ENCODE measurements at places on chromosomes 6 and 20.

GRCh38 chr6:79184086-79184485 lies 50.4 kb downstream of the HMGN3 start:
- no peak for DNase-seq

GRCh38 chr20:13681248-13682125 lies 42.8 kb upstream of the TASP1 start:
- no peak for DNase-seq

GRCh38 chr6:90195094-90195829 lies 101.4 kb downstream of the BACH2 start:
- DNase-seq, result no peak

- peak; percentile 25 for DNase-seq
Observed at GRCh38 chr6:34390531-34391472, 1.7 kb downstream of the NUDT3 start.

DNA sequence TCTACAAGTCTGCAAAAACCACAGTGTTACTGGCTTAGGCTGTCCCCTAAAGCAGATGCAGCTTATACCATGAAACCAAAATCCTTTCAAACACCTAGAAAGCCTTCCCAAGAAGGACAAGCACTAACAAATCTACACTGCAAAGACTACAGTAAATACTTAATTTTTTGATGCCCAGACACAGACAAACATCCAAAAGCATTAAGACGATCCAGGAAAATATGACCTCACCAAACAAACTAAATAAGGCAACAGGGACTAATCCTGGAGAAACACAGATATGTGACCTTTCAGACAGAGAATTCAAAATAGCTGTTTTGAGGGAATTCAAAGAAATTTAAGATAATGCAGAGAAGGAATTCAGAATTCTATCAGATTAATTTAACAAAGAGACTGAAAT lies 423.5 kb downstream of the COL12A1 start:
- DNase-seq, result no peak

- DNase-seq, result no peak
Observed at GRCh38 chr20:25637247-25637646, 13.4 kb upstream of the NANP start.

- no peak for DNase-seq
Observed at GRCh38 chr6:25138233-25138933, 140.8 kb upstream of the CARMIL1 start.

DNA sequence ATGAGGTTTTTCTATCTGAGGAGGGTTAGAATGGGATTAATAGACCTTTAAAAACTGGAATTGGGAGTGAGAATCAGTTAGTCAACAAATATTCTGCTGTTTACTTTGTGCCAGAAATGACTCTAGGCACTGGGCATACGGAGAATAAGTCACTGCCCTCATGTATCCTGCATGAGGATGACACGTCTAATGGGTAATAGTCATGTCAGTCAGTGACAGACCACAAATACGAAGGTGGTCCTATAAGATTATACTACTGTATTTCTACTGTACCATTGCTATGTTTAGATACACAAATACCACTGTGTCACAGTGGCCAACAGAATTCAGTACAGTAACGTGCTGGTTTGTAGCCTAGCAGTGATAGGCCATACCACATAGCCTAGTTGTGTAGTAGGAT lies 30.7 kb downstream of the ZFAND3 start:
- DNase-seq, result no peak

- DNase-seq, result no peak
Observed at GRCh38 chr6:40152701-40153436, 218.6 kb upstream of the MOCS1 start.

GRCh38 chr6:127458817-127459216 lies 372 bp downstream of the KIAA0408 start:
- DNase-seq, result no peak

DNA sequence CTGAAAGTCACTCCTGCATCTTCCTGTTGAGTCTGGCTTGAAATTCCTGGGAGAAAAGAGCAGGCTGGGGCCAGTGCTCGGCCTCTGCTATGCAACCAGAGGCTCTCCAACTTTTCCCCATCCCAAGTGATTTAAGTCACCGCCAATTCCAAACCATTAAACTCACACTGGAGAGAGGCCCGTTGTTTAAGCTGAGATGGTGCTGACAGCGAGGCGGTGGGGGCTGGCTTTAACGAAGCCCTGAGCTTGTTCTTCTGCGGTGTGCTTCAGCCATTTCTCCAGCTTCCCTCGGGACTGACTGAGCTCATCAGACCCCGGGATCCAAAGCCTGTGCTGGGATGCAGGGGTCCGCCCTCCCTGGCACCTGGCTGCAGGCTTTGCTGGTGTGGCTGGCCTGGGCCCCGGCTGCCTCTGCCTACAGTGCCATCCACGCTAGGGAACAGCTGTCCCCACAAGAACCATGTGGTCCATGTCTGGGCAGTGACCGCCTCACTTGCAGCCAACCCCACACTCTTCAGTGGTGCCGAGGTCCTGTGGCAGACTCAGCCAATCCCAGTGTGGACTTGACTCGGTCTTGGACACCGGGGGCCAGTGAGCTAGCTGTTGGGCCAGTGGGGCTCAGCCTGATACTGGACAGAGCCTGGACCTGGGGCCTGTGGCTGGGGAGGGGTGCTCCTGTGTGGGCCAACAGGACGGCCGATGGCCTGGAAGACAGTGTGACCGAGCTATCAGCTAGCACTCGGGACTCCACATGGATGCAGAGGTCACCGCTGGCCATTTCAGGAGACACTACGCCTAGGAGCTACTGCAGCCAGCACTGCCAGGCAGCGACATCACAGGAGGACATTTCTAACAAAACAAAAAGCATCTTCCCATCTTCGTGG lies 21.2 kb downstream of the RAMACL start:
- DNase-seq, result no peak

- DNase-seq, result peak; percentile 13
Observed at GRCh38 chr20:5642155-5642981, 107.8 kb upstream of the SHLD1 start.

DNA sequence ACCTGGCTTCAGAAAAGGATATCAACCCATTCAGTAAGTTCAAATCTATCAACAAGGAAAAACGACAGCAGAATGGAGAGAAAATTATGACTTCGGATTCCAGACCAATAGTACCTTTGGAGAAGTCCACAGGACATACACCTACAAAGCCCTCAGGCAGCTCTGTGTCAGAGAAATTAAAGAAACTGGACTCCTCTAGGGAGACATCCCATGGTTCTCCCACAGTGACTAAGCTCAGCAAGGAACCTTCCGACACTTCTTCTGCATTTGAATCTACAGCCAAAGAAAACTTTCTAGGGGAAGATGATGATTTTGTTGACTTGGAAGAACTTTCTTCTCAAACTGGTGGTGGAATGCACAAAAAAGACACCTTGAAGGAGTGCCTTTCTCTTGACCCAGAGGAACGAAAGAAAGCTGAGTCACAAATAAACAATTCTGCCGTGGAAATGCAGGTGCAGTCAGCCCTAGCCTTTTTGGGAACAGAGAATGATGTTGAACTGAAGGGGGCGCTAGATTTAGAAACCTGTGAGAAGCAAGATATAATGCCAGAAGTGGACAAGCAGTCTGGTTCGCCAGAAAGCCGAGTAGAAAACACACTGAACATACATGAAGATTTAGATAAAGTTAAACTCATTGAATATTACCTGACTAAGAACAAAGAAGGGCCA lies 67.4 kb upstream of the HINT3 start:
- DNase-seq, result no peak

- DNase-seq, result no peak
Observed at GRCh38 chr20:63402181-63402859, 41.2 kb upstream of the CHRNA4 start.

DNA sequence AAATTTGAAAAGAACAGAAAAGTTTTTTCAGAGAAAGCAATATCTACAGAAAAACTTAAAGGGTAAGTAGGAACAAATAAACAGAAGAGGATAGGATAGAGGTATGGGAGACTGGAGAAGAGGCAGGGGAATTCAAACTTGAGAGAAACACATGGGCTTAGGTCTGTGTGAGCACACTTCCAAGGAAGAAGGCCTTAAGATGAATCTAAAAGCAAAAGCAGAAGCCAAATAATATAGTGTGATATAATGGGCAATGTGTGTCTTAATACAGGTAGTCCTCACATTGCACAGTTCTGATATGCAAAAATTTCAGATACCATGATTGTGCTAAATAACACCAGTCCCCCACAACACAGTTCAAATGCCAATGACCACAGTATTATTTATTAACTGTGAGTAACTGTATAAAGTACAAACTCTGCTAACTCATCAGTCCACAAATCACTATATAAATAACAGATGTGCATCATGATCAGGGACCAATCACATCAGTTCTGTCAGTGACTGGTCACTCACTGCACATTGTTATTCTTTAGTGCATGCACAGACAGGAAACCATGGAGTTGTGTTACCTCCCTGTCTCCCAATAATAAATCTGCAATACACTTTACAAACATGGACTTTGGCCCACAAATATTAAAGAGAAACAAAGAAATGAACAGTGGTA lies 18.6 kb downstream of the SNX14 start:
- no peak for DNase-seq

DNA sequence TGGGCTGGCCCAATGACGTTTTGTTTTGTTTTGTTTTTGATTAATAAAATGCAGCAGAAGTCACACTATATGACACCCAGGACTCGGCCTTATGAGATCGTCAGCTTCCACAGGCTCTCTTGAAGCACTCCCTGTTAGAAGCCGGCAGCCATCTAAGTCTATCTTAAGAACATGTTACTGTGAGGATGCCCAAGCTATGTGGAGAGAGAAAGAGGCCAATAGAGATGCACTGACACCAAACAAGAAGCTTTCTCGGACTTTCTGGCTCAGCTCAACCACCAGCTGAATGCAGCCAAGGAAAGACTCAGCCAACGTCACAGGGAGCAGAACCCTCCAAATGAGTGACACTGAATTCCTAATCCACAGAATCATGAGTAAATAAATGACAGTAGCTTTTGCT lies 14.0 kb downstream of the SGK1 start:
- no peak for DNase-seq

- no peak for DNase-seq
Observed at GRCh38 chr20:50459124-50459918, 50.9 kb upstream of the PTPN1 start.

- no peak for DNase-seq
Observed at GRCh38 chr6:38161754-38162492, 342.4 kb downstream of the ZFAND3 start.

DNA sequence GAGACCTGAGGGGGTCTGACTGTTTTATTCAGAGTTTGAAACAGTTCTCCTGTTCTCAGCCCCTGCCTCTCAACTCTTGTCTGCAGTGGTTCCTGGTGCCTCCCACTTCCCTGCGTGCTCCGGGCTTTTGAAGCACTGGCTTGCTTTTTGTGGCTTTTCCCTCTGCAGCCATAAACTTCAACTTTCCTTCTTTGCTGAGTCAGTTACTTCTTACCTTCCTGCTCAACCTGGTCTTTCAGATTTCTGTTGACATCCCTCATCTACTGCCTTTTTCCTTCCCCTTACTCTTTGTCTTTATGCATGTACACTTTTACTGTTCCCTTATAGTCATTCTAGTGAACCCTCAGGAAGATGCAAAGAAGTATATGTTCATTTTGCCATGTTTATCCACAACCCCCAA lies 57.4 kb downstream of the ASXL1 start:
- DNase-seq, result no peak

GRCh38 chr6:85050149-85050548 lies 285.8 kb upstream of the TBX18 start:
- no peak for DNase-seq

- no peak for DNase-seq
Observed at GRCh38 chr6:37013516-37014491, 8.3 kb downstream of the FGD2 start.

- no peak for DNase-seq
Observed at GRCh38 chr20:21573259-21573658, 59.4 kb upstream of the NKX2-2 start.

DNA sequence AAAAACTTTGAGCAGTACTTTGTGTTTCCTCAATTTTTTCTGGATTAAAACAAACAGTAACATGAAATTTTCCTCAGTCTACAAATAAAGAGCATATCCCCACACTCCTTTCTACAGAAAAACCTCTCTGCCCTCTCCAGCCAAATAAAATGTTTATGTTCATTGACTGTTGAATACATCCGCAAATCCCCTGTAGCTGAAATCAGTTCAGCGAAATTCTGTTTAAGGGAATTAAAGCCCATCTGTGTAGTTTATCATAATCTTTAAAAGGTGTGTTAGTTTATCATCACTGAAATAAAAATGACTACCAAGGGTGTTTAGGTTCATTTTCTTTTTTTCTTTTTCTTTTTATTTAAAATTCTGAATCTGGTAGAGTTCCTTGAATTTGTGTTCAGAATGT lies 157.8 kb upstream of the RUNX2 start:
- no peak for DNase-seq

DNA sequence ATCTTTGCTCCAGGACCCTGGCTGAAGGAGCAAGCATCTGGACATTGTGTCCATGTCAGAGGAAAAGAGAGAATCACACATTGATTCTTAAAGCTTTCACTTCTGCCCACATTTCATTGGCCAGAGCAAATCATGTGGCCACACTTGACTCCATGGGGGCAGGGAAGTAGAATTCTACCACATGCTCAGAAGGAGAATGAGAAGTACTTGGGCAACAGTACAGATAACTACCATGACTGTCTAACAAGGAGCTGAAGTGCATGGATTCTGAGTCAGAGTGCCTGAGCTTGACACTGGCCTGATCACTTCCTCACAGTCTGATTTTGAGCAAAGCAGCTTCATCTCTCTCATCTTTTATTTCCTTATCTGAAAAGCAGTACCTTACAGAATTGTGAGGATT lies 38.6 kb downstream of the GHRH start:
- no peak for DNase-seq

DNA sequence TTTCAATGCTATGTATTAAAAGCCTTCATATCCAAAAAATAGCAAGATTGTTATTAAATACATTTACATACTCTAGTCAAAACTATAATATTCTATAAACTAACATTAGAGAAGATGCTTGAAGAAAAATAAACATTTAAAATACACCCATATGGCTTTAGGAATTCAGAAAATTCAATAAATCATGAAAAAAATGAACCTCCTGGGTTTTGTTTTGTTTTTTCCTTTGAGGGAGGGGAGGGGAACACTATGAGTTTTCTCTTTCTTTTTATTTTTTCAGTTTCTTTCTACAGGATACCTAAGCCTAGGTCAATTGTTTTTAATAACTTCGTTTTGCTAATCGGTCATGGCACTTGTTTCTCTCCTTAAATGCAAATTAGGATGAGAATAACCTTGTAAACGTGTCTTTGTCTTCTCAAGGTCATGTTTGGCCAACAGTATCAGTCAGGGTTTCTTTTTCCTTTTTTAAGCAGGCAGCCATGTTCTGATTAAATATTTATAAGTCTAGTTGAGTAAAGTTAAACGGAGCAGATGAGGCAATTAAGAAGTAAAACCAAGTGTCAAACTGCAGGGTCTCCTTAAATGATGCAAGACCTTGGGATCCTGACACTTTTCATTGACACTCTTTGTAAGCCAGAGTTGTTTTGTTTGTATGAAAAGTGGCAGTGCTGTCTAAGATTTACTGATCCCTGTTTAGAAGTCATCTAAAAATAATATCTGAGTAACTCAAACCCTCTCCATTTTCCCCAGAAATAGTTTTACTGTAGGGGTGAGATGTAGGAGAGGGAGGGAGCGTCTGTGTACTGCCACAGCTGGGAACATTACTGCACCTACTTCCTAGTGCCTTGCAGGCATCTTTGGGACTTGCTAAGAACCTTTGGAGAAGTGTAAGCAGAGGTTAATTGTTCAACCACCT lies 392.3 kb downstream of the PLCB1 start:
- peak; percentile 37 for DNase-seq

- DNase-seq, result no peak
Observed at GRCh38 chr6:159012201-159012600, 12.2 kb upstream of the RSPH3 start.

Data from NCI-H446 treated with DMSO at 0.1 percent for 48 hours (cell line).